ENCODE measurements at places on chromosomes 6 and 20. TPM values are rescaled to one million over a fixed set of nuclear protein-coding genes. Genes with fewer than 3 reads are reported as not detected.

GGTLC1 gene
- total RNA-seq = not detected

CPNE5 gene
- 0.15 TPM for total RNA-seq

ATP9A gene
- 69.4 TPM for total RNA-seq

MUCL3 gene
- total RNA-seq = not detected

HLA-DQB1 gene
- total RNA-seq = not detected

TAGAP gene
- total RNA-seq = not detected

CFB gene
- total RNA-seq = 24.1 TPM

KCNK15 gene
- total RNA-seq = 0.29 TPM

BCKDHB gene
- total RNA-seq = 17.2 TPM

ME1 gene
- total RNA-seq = 26.0 TPM

RBM24 gene
- total RNA-seq = 0.29 TPM

TNFRSF6B gene
- 66.5 TPM for total RNA-seq

HEY2 gene
- not detected for total RNA-seq

C6orf132 gene
- total RNA-seq = 0.29 TPM

KCNQ2 gene
- total RNA-seq = not detected

TSBP1 gene
- not detected for total RNA-seq

WFDC12 gene
- not detected for total RNA-seq

Data from smooth muscle cell of trachea (primary cell).